ENCODE measurements at places on chromosomes 7 and 10.

GRCh38 chr10:21803374-21803773 is 200.2 kb downstream of the DNAJC1 start:
- DNase-seq: no peak

- DNase-seq: no peak
Measured at GRCh38 chr10:17622061-17622460, 4.9 kb upstream of the HACD1 start.

DNA sequence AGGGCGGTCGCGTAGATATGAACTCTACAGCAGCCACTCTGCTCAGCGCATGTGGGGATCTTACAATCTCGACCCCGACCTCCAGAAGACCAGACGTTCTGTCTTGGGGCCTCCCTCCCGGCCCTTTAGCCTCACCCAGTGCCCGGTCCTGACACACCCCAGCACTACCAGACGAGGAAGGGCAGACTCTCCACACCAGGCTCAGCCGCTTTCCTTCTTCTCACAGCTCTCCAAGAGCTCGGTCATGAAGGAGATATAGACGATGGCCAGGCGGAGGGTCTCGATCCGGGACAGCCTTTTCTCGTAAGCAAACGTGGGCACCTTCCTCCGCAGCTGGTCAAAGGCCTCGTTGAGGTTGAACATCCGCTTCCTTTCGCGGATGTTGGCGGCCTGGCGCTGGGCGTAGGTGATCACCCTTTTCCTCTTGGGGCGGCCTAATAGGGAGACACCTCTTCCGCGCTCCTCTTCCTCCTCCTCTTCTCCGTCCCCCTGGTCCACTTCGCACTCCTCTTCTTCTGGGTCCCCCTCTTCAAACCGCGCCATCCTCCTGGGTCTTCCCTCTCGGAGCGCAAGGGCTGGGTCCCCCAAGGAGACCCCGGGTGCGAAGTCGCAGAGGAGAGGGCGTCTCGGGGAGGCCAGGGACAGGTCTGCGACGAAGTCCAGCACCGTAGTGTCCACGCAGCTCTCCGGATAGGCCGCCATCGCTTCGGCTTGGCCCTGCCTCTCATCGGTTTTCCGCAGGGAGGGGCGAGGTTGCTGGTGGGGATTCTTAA is at the start of gene FERD3L:
Gene FERD3L (minus strand): TSS at position 761 of the 773 bp plus-strand sequence. CDS start 59 bp downstream, at position 702.
- DNase-seq: no peak

GRCh38 chr10:63713191-63714144 is 192.3 kb downstream of the REEP3 start:
- DNase-seq: no peak

DNA sequence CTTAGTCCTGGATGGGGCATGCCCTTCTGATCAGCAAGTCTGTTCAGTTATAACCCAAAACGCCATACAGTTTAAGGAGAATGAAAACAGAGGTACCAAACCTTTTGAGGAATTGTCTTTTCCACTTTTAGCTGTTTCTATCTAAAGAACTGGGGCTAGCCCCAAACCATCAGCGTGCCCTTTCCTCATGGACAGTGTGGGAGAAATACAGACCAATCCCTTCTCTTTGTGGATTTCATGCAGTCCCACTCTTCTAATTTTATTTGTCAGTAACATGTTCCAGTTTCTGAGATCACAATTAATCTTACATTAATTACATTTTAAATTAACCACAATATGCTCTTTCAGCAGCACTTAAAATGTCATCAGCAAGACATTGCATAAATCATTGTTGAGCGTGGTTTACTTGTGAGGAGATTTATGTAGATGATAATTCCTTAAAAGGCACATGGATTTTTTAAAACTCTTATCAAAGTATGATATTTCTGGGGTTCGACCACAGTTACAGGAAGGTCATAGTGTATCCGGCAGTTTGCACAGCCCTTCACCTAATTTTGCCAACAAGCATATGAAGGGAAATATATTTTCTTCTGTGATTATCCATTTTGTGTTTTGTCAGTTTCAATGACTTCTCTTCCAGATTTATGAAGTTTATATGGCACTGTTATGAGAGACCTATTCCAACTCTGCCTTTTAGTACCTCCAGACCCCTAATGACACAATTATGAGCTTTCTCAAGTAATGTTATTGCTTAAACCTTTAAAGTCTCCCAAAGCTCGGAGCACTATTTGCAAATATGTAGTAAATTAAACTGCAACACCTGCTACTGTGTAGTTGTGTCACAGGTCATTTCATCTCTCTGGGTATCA is 868.4 kb upstream of the C7orf33 start:
- no peak for DNase-seq

DNA sequence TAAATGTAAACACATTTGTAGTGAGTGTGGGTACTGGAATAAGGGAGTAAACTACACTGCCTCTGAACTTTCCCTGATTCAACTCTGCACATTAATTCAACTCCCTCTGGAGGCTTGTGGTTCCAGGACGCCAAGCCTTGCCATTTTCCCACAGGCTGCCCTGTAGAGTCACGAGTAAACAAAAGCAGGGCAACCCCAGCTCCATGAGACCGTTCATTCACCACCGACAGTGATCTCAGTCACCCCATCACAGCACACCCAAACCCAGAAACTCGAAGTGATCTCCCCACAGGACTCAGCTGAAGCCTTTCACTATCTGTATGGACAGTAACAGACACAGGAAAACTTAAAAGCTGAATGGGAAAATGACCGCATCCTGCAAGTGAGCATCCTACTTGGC is 218.8 kb upstream of the FRMD4A start:
- no peak for DNase-seq

DNA sequence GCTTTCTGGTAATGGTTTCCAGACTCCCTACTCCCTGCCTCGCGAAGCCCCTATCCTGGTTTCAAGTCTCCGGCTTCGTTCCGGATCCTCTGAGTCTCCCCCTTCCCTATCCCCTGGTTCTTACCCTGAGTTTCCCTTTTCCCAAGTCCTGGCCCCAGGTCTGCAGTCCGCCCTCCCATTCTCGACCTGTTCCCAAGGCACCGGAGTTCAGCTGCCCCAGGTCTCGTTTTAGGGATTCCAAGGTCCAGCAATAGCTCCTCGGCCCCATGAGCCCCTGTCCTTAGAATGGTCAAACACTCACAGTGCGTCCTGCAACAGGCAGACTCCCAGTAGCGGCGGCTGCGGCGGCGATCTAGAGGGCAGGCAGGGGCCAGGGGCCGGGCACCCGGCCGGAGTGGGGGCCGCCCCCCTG is 274 bp downstream of the PITX3 start:
- no peak for DNase-seq

GRCh38 chr7:44103923-44104859 is at the start of gene AEBP1:
TSS of gene AEBP1 (plus strand) at chr7:44104345. CDS start at chr7:44104666, 321 bp downstream.
- DNase-seq: no peak

GRCh38 chr7:1769286-1770200 is 99.5 kb downstream of the ELFN1 start:
- DNase-seq: no peak

DNA sequence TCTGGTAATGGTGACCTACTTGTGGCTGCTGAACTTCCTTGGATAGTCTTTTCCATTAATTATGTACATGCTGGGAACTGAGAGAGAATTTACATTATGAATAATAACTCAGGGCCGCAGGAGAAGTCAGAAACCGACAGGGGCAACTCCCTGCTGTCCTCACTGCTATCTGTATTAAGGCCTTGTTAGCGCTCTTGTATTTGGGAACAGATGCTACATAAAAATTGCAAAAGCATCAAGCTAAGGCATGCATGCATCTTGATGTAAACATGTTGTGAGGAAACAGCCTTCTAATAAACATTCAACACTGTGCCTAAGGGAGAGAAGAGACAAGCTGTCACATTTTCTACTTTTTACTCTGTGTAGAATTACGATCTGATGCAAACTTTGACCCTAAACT is 158.4 kb downstream of the PARD3 start:
- no peak for DNase-seq

GRCh38 chr10:118340486-118340885 is 1.6 kb downstream of the FAM204A start:
- DNase-seq: no peak

DNA sequence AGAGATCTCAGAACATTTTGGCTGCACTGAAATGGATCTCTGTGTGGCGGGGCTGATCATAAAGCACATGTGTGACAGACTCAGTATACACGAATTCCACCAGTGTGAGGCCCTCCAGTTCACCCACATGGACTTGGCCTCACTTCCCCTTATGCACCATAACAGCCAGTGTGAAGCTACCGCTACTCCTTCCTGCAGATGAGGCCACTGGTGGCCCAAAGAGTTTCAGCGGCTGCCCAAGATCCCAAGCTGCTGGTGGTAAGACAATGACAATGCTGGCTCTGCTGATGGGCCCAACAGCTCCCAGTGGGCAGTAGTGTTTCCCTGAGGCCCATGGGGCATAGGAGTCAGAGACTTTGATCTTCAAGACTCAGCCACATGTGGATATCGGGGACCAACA is 21.0 kb upstream of the C10orf71 start:
- no peak for DNase-seq

- peak; percentile 14 for DNase-seq
Measured at GRCh38 chr7:38232502-38233366, 40.7 kb downstream of the TARP start.

DNA sequence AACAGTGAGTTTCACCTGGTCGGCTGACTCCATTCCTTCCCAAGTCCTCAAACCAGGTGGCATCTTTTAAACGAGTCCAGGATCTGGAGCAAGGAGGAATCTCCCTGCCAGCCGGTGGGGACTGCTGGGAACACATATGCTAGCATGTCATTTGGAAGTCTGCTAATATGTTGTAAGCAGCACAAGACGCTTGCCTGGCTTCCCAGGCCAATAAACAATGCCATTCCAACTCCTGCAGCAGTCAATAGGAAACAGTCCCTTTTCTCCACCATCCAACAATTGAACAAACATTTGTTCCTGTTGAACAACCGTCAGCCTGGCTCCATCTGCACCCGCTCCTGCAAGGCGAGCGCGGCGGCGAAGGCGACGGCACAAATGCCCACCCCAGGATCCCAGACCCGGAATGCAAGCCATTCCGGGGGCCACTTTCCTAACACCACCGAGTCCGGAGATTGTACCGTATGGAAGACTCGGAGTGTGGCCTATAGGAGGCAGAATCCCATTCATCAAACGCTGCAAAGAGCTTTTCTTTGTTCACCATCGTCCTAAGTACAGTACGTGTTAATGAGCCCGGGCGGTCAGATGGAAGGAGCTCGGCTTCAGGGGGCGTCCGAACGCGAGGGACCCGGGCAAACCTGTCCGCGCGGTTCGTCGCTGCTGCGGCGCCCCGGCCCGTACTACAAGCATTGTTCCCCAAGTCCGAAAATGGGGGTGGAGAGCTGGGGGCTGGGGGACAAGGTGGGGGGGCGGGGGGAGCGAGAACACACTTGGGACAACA is 1.6 kb downstream of the FAM53B start:
- no peak for DNase-seq

DNA sequence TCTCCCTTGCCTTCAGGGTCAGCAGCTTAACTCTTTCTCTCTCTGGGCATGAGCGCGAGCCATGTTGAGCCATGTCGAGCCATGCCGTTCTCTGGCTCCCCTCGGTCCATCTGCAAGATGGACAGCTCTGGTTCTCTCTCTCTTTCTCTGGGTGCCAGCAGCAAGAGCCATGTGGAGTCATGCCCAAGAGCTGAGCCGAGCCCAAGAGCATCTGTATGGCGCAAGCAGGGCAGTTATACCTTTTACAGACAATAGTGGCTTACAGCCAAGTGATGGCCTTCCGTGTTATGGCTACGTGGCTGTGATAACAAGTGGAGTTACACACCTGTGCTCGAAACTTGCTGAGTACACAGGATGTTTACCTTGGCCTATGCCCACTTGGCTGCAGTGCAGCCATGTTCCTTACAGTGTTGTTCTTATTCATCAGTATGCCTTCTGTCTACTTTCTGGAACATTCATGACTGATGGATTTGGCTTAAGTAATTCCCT is 327.7 kb downstream of the GLRX3 start:
- no peak for DNase-seq

DNA sequence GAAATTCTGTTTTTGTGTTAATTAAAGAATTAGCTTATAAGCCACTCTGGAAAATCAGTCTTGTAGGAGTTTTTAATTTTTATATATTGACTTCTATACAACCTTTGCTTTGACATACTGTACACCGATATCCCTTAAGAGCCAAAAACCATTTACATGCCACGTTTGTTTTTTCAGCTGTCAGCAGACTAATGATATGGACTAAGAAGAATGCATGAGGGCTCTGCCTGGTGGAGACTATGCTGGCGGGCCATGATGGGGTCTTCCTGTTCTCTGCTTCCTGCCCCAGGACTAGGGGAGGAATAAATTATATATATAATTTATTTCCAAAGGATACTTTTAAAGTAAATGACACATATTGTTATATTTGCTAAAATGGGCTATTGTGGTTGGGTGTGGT is 96.3 kb downstream of the CDK14 start:
- no peak for DNase-seq

DNA sequence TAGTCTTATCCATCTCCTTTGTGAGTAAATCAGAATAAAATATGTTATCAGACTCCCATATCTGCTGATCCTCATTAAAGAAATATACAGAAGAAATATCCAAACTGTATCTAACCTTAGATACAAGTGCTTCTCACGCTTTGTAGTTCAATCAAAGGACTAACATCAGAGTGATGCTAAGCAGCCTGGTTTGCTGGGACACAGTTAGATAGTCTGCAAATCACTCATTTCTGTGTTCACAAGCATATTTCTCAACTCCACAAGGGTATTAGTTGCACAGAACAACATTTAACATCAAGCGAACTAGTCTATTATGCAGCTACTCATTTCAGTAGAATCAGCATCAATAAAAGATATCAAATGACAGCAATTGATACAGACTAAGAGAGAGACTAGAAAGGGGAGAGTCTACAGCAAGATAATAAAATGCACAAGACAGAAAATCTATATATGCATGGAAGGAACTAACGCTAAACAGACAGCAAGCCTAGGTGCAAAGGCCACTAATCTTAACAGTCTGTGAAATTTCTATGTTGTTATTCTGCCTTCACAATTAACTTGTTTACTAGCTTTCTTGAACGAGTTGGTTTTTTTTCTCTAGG is 30.0 kb downstream of the DNAJC12 start:
- no peak for DNase-seq

DNA sequence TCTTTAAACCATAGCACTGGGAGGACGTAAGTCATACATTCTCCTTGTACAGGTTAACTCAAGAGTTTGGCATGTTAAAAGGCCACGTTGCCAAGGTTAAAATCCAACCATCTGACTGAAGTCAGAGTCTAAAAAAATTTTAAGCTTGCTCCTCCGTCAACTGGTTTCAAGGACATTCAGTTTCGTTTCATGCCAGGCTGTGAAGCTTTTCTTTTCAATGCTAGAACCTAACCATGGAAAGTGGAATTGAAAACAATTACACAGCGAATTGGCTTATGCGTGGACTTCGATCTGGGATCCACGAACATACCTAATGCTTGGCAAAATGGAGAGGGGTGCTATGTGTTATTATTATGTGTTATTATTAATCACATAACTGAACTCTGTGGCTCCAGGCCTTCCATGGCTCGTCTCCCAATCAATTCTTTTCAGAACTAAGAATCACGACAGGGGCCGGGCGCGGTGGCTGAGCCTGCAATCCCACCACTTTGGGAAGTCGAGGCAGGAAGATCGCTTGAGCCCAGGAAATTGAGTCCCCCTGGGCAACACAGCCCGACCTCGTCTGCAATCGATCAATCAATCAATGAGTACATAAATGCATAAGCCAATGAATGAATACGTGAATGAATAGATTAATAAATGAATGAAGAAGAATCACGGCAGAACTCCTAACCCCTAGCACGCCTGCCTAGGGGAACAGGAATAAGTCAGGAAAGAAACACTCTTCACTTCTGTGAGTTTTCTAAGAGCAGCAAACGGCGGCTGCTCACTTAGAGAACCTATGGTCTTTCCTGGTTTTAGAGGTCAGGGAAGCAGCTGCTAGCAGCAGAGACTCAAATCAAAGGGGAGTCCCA is 733 bp upstream of the ARL5B start:
- DNase-seq: no peak

Data from activated naive CD4-positive, alpha-beta T cell (primary cell).